ENCODE measurements at places on chromosomes 7 and 10. TPM values are rescaled to one million over a fixed set of nuclear protein-coding genes. Genes with fewer than 3 reads are reported as not detected.

Gene PRR15
- 1.5 TPM for polyA plus RNA-seq

Gene CARD11
- polyA plus RNA-seq = 0.66 TPM

Gene TMEM213
- not detected for polyA plus RNA-seq

Gene NYAP1
- 0.32 TPM for polyA plus RNA-seq

Gene MAPK8
- polyA plus RNA-seq = 14.5 TPM

Gene CALML3
- polyA plus RNA-seq = 224 TPM

Gene COBL
- polyA plus RNA-seq = 3.6 TPM

Gene TRPV6
- polyA plus RNA-seq = 2.5 TPM

Gene CLRN3
- polyA plus RNA-seq = not detected

Gene PDE1C
- 1.9 TPM for polyA plus RNA-seq

All from esophagus (tissue), 2 donors.